ENCODE measurements at places on chromosomes 16 and 17.

DNA sequence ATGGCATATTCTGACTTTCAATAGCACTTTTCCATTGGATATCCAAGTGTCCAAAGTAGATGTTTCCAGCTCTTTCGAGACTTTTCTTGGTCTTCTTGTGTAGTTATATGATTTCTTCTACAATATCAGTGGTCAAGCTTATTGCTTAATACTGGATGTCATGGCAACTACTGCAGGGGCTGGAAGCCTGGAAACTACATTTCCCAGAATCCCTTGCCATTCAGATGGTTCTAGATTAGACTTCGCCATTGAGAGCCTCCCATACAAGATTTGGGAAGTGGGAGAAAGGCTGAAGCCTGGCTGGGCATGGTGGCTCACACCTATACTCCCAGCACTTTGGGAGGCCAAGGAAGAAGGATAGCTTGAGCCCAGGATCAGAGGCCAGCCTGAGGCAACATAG lies 153.6 kb downstream of the C16orf95 start:
- H3K27me3 ChIP-seq, result no peaks in the 10 kb centered on the region
- no peak overlapping the region for H3K4me3 ChIP-seq
- ATAC-seq, result no peak
- no peaks in the 10 kb centered on the region for H3K4me1 ChIP-seq

GRCh38 chr16:89146211-89147005 lies 25.1 kb upstream of the CDH15 start:
- no peak for ATAC-seq
- H3K36me3 ChIP-seq, result peaks cover 66% of the 10 kb centered on the region
- no peak overlapping the region for H3K4me3 ChIP-seq
- no peaks in the 10 kb centered on the region for H3K27me3 ChIP-seq
- H3K4me1 ChIP-seq, result no peaks in the 10 kb centered on the region
- no peak overlapping the region for H3K27ac ChIP-seq

DNA sequence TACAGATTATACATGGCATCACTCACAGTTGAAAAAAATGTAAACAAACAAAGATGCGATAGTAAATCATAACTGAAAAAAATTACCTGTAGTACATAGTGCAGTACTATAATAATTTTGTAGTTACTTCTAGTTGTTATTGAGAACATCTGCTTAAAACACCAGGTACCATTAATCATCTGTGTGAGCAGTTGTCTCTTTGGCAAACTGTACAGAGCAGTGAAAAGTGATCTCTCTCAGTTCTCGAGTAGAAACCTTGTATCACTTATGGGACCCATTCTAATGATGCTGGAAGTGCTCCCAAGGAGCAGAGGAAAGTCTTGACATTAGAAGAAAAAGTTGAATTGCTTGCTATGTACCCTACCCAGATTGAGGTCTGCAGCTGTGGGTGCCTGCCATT lies 8.9 kb upstream of the TENT4B start:
- H3K27ac ChIP-seq, result no peak overlapping the region
- no peak overlapping the region for H3K4me3 ChIP-seq
- H3K4me1 ChIP-seq, result no peaks in the 10 kb centered on the region

DNA sequence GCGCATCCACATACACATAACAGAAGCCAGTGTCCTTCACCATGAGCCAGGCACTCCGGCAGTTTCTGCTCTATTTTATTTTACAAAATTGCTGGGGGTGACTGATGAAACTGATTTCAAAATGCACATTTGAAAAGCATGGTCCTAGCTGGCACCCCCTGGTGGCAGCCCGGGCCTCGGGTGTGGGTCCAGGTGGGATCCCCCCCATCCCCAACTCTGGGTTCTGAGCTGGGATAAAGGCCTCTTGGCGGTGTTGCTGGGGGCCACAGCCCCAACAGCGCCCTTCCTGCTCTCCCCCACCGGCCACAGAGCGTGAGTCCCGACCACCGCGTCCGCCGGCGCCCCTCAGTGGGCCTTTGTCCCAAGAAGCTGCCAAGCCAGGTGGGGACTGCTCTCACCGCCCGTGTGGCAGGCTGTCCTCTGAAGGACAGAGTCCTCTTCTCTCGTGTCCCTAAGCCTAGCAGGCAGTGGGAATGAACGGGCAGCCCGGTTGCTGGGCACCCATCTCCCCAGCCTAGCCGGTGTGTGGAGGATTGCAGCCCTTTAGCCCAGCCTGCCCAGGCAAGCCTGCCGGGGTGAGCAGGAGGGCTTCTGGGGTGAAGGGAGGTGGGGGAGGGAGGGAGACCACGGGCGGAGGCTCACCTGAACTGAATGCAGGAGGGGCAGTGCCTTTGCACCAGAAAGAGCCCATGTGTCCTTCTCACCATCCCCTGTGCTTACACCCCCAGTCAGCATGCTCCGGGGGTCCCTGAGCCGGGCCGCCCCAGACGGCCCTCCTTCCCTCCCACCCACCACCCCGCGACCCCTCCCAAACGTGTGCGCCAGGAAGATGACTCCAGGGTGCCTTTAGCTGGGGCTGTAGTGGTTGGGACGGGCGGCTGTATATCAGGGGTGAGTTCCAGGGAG lies 898 bp downstream of the SNAI3 start:
- peak overlapping the region; percentile 67 for H3K27ac ChIP-seq
- H3K36me3 ChIP-seq, result no peaks in the 10 kb centered on the region
- peaks cover 58% of the 10 kb centered on the region for H3K4me1 ChIP-seq
- no peaks in the 10 kb centered on the region for H3K27me3 ChIP-seq
- ATAC-seq, result no peak

- H3K27ac ChIP-seq, result peak overlapping the region; percentile 90
- peak; percentile 91 for ATAC-seq
- no peaks in the 10 kb centered on the region for H3K36me3 ChIP-seq
- no peaks in the 10 kb centered on the region for H3K27me3 ChIP-seq
Observed at GRCh38 chr16:29290631-29291247, 115.8 kb downstream of the NPIPB11 start.

GRCh38 chr16:24035127-24035842 lies 199.5 kb downstream of the PRKCB start:
- peaks cover 49% of the 10 kb centered on the region for H3K36me3 ChIP-seq
- H3K4me3 ChIP-seq, result peak overlapping the region; percentile 32
- peak; percentile 82 for ATAC-seq
- H3K27me3 ChIP-seq, result no peaks in the 10 kb centered on the region
- peak overlapping the region; percentile 26 for H3K27ac ChIP-seq

GRCh38 chr17:2406903-2407790 lies 6.3 kb upstream of the MNT start:
- H3K36me3 ChIP-seq, result peaks cover 14% of the 10 kb centered on the region
- H3K4me3 ChIP-seq, result no peak overlapping the region
- ATAC-seq, result no peak
- no peaks in the 10 kb centered on the region for H3K27me3 ChIP-seq
- peaks cover 15% of the 10 kb centered on the region for H3K4me1 ChIP-seq

DNA sequence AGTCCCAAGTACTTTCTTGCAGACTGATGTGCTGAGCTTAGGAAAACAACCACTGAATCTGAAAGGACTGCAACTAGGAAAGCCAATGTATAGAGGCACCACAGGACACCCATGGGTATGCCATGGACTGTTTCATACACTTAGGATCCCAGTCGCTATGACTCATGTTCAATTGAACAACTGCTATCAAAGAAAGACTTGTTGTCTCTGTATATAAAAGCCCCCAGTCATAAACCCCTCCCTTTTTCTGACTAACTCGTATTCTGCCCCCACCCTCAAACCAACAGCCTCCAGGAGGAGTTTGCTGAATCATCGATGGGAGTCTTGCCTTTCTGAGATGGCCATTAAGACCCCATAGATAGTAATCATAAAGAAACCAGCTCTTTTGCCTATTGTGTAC lies 205.4 kb downstream of the ANKFN1 start:
- H3K4me1 ChIP-seq, result no peaks in the 10 kb centered on the region
- no peaks in the 10 kb centered on the region for H3K36me3 ChIP-seq
- no peak overlapping the region for H3K27ac ChIP-seq
- H3K4me3 ChIP-seq, result no peak overlapping the region
- H3K27me3 ChIP-seq, result peaks cover 8% of the 10 kb centered on the region

- H3K27ac ChIP-seq, result no peak overlapping the region
- H3K27me3 ChIP-seq, result no peaks in the 10 kb centered on the region
- H3K4me3 ChIP-seq, result no peak overlapping the region
- no peak for ATAC-seq
- H3K4me1 ChIP-seq, result no peaks in the 10 kb centered on the region
- no peaks in the 10 kb centered on the region for H3K36me3 ChIP-seq
Observed at GRCh38 chr17:7192271-7192937, 13.2 kb upstream of the ASGR1 start.

DNA sequence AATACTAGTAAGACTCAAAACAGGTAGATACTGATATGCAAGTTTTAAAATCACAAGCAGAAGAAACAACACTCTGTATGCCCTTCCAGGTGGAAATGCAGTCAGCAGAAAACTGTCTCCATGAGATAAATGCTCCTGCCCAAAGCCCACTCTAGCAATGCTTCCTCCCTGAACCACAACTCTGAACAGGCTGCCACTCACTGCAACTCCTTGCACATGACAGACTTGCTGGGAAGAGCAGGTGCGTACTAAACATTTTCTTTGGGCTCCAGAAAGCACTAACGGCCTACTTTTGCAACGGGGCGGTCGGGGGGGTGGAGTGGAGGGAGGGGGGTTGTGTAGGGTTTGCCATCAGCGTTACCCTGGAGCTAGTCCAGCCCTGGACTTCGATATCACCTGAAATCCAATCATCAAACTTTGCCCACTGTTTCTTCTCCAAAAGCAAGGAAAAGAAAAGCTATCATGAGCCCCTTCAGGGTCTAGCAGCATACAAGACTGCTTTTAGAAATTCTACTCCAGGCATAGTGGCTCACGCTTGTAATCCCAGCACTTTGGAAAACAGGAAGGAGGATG lies 46.1 kb downstream of the ANKRD11 start:
- peaks cover 22% of the 10 kb centered on the region for H3K36me3 ChIP-seq
- no peak overlapping the region for H3K4me3 ChIP-seq
- no peak for ATAC-seq
- peaks cover 81% of the 10 kb centered on the region for H3K4me1 ChIP-seq

DNA sequence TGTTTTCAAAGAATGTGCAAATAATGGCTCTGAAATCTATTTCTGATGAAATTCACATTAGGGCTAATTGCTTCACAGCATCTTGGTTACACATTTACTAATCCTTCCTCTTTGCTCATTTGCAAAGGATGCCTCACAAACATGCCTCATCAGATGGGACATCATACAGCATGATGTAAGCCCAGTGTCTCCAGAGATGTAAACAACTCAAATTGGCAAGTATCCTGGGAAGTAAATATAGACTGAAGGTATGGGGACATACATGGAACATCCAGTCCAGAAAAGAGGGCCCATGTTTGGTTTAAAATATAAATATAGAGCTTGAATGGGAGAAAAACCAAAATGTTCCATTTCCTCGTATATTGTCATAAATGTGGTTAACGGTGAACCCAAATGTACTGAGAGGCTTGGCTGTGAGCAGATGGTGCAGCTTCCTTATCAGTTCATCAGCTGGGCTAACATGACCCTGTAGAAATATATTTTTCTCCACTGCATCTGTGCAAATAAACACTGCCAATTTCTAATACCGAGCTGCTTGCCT lies 142.9 kb upstream of the NUDT7 start:
- no peak for ATAC-seq
- no peak overlapping the region for H3K27ac ChIP-seq
